Dermis lymphatic vessel endothelial cell (primary cell): ENCODE measurements at places on chromosomes 11 and 22. TPM values are rescaled to one million over a fixed set of nuclear protein-coding genes. Genes with fewer than 3 reads are reported as not detected.

The MCHR1 gene
- total RNA-seq, result 0.11 TPM in 1 of 2 replicates, not detected in the other

The UBE2L6 gene
- total RNA-seq, result 32.1 and 39.1 TPM in 2 replicates

The SMC1B gene
- not detected in 2 replicates for total RNA-seq

The MMP13 gene
- total RNA-seq, result not detected in 2 replicates

The OR10S1 gene
- not detected in 2 replicates for total RNA-seq

The EFCAB6 gene
- 0.22 and 1.1 TPM in 2 replicates for total RNA-seq
